ENCODE measurements at places on chromosomes 3 and 15.

DNA sequence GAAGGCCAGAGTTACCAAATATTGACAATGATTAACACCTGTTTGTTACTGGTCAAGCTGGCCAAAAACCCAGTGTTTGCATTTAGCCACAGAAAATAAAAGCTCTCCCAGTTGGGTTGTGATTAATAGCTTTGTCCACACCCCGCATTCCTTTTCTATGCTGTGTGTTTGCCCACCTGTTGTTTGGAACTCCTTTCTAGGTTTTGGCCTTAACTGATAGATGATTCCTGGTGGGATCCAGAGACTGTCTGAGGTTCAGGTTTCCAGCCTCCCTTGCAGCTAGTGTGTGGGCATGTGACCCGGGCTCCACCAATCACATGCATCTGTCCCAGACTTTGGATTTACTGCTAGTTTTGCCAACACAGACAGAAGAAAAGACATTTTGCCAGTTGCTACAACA, 83.8 kb downstream of the PTPRG start:
- peak; percentile 53 for DNase-seq

- DNase-seq, result no peak
Observed at GRCh38 chr3:169894110-169894509, 17.3 kb upstream of the SAMD7 start.

DNA sequence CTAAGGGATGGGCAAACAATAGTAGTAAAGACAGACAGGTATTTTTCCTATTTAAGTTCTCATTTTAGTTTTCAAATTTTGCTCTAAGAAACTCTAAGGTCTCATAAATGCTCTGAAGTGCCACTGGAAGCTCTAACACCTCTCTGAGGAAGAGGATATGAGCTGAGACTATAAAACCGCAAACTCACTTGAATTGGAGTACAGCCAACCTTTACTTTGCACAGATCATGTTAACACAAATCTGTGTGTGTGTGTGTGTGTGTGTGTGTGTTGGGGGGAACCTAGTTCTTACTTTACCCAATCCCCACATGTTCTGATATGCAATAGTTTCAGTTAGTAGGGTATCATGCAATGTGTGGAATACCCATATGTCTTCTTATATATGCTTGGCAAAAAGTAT, 446.8 kb downstream of the CHL1 start:
- no peak for DNase-seq

GRCh38 chr3:33543601-33544000, 103.4 kb upstream of the UBP1 start:
- DNase-seq, result no peak

DNA sequence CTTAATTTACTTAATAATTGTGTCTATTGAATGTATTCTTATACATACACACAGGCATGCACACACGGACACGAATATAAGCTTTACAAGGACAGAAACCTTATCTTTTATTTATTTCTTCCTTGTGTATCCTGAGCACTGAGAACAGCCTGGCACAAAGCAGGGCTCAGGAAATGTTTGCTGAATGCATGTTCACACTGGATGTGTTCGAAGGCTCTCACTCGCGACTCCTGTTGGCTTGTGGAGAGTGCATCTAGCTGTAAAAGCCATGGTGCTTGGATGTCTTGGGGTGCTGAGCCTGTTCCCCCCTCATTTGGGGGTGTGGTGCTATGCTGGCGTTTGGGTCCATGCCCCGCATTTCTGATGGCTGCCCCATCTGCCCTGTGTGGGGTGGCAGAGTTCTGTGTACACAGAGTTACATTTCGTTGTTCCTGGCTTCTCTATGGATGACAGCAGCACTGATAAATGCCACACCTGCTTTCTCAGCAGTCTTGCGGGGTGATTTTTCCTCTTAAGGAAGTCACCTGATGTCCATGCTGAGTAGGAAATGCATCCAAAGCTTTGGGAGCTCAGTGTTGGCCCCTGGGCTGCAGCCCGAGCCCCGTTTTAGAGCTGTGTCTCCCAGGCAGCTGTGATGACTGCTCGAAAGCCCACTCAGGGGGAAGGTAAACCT, 148.5 kb downstream of the IGF1R start:
- DNase-seq, result no peak

- DNase-seq, result no peak
Observed at GRCh38 chr15:53978253-53978906, at the start of gene UNC13C. Gene UNC13C (plus strand): TSS chr15:53978441. CDS start chr15:54012904, 34,463 bp downstream.

- DNase-seq, result no peak
Observed at GRCh38 chr15:65408324-65409035, 14.3 kb downstream of the IGDCC4 start.

DNA sequence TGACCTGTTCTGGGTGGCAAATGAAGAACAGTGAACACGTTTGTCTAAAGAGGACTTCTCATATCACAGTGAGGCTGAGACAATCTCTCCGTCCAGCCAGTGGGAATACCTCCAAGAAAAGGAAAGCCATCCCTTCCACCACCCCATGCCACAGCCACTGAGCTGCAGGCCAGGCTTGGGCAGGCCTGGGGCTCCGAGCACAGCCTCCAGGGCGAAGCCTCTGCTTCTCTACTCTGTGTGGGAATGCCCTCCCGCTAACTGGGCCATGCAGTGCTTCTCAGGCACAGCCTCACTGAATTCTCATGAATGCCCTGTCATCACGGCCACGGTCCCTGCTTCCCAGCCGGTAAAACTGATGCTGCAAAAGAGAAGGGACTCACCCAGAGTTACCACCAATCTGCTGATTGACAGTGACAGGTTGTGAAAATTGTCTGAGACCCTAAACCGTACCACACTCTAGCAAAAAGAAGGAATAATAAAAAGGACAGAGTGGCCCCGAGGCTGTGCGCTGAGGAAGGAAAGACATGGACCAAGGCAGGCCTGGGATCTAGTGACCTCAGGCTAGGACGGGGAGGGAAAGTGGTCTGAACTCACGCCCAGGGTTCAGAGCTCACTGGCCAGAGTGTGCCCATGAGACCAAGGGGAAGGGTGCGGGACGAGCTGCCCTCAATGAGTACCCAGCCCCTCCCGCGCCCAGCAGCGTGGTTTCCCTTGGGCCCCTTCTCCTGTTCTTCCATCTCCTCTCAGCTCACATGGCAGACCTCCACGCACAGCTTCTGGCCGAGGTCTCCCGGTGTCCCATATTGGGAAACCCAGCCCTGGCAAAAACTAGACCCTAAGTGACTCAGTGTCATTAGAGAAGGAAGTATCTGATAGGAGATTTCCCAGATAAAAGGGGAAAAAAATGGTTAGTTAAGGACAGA, 52.8 kb downstream of the DHX30 start:
- no peak for DNase-seq

- DNase-seq, result peak; percentile 53
Observed at GRCh38 chr3:195030791-195031321, 240.1 kb downstream of the XXYLT1 start.

DNA sequence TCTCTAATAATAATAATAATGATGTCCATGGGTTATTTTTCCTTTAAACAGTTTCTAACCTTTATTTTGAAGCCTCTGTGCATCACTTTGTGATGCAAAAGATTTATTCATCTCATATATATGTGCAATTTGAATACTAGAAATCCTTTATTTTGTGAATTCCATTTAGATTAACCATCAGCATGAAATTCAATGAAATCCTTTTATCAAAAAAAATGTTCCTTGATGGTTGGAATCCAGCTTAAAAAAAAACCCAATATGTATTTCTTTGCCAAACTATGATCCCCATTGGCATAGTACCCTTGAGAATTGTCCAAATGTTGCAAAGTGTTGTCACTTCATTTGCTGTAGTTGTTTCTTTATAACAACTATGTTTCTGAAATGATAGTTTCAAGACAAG, 7.4 kb downstream of the TBC1D23 start:
- no peak for DNase-seq

DNA sequence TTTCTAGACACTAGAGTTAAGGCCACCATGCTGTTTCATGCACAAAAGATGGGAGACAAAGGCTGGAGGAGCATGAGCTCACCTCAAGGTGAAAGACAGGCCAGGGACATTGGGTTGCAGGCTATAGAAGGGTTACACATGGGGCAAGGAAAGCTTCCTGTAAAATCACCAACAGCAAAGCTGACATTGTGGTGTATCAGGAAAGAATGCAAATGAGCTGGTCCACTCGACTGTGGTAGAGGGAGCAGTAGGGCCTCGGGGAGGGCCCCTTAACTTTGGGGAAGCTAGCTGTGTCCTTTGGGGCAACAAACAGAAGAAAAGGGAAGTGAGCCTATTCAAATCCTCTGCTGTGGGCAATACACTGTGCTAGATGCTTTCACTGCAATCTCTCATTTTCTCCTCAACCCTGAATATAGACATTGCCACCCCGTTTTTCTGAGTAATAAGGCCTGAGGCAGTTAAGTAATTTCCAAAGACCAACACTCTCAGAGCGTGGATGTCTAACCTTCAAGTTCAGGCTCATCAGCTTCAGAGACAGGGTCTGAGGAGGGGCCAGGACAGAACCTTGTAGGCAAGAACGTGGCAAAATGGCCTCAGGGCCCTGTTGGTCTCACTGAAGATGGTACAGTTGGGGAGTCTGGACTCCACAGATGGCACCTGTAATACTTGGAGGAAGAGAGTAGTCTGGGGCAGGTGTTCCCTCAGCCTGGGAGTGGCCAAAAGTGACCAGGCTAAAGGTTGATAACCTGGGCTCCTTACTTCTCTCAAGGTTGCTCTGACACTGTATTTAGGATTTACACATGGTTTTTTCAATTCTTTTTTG, 24.1 kb downstream of the CX3CR1 start:
- DNase-seq, result no peak

Data from Caco-2 (cell line).